Sigmoid colon (tissue), 7 donors: ENCODE measurements at places on chromosomes 16 and 17. TPM values are rescaled to one million over a fixed set of nuclear protein-coding genes. Genes with fewer than 3 reads are reported as not detected.
A peak's percentile ranks its signal among the peaks of the same experiment; 100 is the strongest.

SERPINF2 gene
- 12.9 TPM for polyA plus RNA-seq

SLFN13 gene
- 3.0 TPM for polyA plus RNA-seq

ZC3H18 gene
- 13.6 TPM for polyA plus RNA-seq

KRTAP17-1 gene
- not detected for polyA plus RNA-seq

DNA sequence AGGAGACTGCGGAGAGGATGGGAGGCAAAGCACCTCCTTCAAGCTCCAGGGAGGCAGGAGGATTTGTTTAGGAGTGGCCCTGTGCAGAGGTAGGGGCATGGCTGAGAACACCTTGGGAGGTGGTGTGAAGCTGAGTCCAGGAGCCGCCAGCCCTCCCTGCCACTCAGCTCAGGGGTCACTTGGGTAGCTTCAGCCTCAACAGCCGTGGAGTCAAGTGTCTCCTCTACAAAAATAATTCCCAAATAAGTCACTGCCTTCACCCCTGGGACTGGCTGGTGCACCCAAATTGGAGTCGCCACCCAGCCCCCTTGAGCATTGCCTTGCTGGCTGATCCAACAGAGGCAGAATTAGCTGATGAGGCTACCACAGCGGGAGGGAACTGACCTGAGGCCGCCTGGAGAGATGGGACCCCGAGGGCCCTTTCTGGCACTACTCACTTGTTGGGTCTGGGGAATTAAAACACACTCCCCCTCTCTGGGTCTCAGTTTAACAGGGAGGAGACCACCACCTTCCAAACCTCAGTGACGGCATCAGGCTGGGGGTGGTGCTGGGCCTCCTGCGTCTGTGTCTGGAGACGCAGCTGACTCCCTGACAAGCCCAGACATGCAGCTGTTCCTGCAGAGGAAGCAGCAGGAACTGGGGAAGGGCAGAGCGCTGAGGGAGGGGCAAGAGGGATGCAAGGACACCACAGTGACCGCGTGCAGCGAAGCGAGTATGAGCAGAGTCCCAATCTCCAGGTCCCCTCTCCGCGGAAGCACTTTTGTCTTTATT is 87.9 kb upstream of the TOB1 start:
- peak; percentile 80 for DNase-seq
- no peak overlapping the region for H3K4me3 ChIP-seq
- peak overlapping the region; percentile 63 for H3K27ac ChIP-seq
- peaks cover 52% of the 10 kb centered on the region for H3K4me1 ChIP-seq
- no peaks in the 10 kb centered on the region for H3K36me3 ChIP-seq

GRCh38 chr16:52407778-52408177 is 139.2 kb downstream of the TOX3 start:
- no peak overlapping the region for H3K4me3 ChIP-seq
- H3K27ac ChIP-seq: no peak overlapping the region
- H3K27me3 ChIP-seq: no peaks in the 10 kb centered on the region
- no peaks in the 10 kb centered on the region for H3K36me3 ChIP-seq

DNA sequence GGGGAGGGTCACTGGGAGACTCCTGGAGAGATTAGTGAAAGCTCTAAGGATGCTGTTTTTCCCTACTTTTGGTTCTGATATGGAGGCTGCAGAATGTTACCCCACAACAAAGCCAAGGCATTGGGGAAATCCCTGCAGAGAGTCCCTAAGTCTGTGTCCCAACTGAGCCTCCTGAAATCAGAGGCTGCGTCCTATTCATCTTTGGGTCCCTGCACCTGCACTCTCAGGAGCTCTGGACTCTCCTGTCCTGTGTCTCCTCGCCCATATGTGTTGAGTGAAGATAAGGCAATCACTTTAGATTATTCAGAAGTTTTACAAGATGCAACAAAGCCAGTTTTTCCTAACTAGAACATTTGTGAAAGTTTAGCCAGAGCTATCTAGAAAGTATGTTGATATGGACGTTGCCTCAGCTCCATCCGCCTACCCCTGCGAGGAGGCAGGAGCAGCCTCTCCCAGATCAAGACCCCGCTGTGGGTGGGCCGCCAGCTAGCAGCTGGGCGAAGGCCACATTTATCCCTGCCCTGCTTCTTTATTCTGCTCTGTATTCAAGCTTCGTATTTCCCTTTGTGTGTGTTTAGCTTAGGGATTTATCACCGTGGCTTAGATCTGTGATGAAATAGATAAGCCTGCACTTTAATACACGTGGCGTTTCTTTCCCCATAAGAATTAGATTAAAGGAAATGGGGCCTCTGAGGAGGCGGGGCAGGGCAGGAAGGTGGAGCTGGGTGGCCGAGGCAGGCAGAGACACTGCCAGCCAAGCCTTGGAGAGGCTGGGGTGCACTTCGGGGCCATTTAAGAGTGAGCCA is 37.4 kb downstream of the SHISA6 start:
- H3K4me1 ChIP-seq: no peaks in the 10 kb centered on the region
- H3K36me3 ChIP-seq: no peaks in the 10 kb centered on the region
- no peak for DNase-seq
- H3K27ac ChIP-seq: no peak overlapping the region

VAMP2 gene
- polyA plus RNA-seq: 57.1 TPM

DNA sequence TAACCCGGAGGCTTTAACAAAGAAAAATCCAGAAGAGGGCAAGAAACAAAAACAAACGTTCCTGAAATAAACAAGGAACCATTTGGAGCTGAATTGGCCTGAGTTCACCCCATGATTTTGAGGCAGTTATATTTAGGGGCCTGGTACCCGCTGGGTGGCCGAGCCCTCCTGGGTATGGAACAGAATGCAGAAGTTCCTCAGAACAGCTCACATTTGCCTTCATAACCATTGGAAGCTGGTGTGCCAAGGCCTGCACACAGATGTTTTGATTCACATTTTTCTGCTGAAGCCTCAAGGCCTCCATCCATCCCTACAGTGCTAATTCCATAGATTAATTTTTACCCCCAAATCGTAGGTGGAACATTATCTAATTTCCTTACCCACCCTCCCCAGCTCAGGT is 3.3 kb upstream of the ZFHX3 start:
- H3K4me1 ChIP-seq: peaks cover 91% of the 10 kb centered on the region
- H3K27ac ChIP-seq: peak overlapping the region; percentile 98
- H3K36me3 ChIP-seq: no peaks in the 10 kb centered on the region
- DNase-seq: no peak
- H3K4me3 ChIP-seq: no peak overlapping the region

KRT12 gene
- 1.8 TPM for polyA plus RNA-seq

GRCh38 chr17:78141437-78142118 is 4.6 kb upstream of the C17orf99 start:
- H3K36me3 ChIP-seq: no peaks in the 10 kb centered on the region
- no peak overlapping the region for H3K4me3 ChIP-seq
- H3K27ac ChIP-seq: no peak overlapping the region
- peaks cover 28% of the 10 kb centered on the region for H3K4me1 ChIP-seq
- no peaks in the 10 kb centered on the region for H3K27me3 ChIP-seq

DNA sequence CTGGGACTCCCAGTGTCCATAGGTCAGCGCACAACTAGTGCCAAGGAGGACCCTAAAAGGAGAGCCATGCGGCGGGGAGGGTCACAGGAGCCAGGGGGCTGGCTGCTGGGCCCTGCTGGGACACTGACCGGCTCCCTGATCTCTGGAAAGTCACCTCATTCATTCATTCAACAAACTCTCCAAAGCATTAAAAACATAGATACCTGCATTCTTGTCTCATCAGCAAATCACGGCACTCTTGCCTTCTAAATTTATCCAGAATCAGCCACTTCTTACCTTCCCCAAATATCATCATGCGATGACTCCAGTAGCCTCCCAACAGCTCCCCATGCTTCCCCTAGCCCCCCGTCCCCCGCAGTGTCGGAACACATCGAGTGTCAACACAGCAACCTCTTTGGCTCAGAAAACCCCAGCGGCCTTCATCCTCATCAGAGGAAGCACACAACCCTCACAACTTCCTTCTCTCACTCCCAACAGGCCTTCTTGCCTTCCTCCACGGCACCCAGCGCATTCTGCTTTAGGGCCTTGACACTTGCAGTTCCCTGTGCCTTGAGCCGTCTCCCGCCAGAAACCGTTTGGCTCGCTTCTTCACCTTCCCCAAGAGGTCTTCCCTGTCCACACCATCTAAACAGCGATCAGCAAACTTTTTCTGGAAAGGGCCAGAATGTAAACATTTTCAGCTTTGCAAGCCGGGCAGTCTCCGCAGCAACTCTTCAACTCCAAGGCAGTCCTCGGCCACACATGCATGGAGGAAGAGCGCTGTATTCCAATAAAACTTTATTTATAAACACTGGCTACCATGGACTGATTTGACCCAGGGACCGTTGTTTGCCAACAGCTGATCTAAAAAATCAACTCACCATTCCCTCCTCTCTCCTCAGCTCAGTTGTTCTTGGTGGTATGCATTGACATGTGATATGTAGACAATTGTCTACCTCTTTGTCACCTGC is 119.5 kb upstream of the TNRC6C start:
- DNase-seq: peak; percentile 19
- H3K36me3 ChIP-seq: no peaks in the 10 kb centered on the region
- H3K4me3 ChIP-seq: no peak overlapping the region

DNA sequence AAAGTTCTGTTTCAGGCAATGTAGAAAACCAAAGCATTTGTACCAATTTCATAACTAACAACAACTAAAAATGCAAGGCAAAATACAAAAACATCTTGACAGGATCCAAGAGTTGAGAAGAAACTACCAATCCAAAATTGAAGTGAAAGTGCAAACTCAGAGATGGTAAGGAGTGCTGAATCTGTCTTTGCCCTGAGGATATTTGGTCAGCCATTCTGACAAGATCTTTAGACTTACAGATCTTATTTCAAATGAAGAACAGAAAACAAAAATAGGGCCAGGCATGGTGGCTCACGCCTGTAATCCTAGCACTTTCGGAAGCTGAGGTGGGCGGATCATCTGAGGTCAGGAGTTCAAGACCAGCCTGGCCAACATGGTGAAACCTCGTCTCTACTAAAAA is 412.8 kb downstream of the ZFHX3 start:
- H3K27ac ChIP-seq: no peak overlapping the region
- no peaks in the 10 kb centered on the region for H3K27me3 ChIP-seq
- H3K4me3 ChIP-seq: no peak overlapping the region
- no peaks in the 10 kb centered on the region for H3K4me1 ChIP-seq
- H3K36me3 ChIP-seq: no peaks in the 10 kb centered on the region
- no peak for DNase-seq

GRCh38 chr17:33816842-33817617 is 438.1 kb upstream of the CCL2 start:
- H3K36me3 ChIP-seq: no peaks in the 10 kb centered on the region
- no peaks in the 10 kb centered on the region for H3K27me3 ChIP-seq
- DNase-seq: no peak
- no peak overlapping the region for H3K27ac ChIP-seq
- no peak overlapping the region for H3K4me3 ChIP-seq

OTOA gene
- 0.46 TPM for polyA plus RNA-seq

ATAD5 gene
- 0.60 TPM for polyA plus RNA-seq

MT1H gene
- polyA plus RNA-seq: 2.0 TPM

DNA sequence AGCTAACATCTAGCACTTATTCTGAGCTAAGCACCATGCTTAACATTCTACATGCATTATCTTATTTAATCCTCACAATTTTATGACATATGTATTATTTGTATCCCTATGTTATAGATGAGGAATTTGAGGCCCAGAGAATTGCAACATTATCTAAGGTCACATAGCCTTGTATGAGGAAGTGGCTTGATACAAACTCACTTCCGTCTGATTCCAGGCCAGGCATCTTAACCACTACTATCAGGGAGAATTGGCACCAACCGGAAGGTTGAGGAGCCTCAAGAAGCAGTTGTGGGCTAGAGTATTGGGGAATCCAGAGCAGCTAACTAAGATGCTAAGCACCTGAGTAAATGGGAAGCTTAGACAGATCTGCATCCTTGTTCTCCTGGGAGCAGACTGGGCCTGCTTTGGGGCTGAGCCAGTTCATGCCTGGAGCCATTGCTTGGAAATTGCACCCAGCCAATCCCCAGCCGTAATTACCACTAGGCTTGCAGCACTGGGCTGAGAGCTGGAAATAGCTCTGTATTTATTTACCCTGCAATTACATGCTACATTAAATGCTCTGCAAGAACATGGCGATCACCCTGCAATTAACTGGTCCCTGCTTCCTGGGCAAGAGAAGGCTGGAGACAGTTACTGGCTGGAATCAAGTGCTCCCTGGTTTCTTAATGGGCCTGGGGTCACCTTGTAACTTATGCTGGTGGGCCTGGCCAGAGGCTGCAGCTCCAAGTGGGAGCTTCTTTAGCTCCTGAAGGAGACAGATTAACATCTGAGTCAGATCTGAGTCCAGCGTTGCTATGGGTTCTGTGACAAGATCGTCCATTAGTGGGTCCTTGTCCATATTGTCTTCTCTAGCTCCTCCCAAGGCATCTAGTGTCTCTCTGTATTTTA is 273.1 kb upstream of the CCL2 start:
- DNase-seq: no peak
- H3K4me3 ChIP-seq: no peak overlapping the region
- H3K27me3 ChIP-seq: no peaks in the 10 kb centered on the region
- H3K4me1 ChIP-seq: no peaks in the 10 kb centered on the region

GRCh38 chr17:28188841-28189263 is 130.1 kb upstream of the TMEM97 start:
- no peak for DNase-seq
- no peaks in the 10 kb centered on the region for H3K27me3 ChIP-seq
- H3K4me1 ChIP-seq: no peaks in the 10 kb centered on the region
- H3K27ac ChIP-seq: no peak overlapping the region
